CD4-positive, alpha-beta T cell treated with Interleukin-10 for 1 hour (primary cell): ENCODE measurements at places on chromosomes 4 and X.

DNA sequence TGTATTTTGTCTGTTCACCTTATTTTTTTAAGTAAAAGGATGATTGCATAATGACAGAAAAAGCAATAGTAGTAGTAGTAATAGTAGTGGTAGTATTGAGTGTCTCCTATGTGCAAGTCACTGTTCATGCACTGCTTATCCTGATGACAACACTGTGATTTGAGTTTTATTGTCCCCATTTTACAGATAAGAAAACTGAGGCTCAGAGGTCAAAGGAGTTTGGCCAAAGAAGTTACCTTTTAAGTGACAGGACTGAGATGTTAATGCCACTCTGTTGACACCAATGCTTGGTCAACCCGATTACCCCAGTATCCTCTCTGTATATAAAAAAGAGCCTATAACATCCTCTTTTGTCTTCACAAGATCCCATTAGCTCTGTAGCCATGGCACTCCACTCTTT is 100.5 kb upstream of the FRMPD3 start:
- DNase-seq = no peak

DNA sequence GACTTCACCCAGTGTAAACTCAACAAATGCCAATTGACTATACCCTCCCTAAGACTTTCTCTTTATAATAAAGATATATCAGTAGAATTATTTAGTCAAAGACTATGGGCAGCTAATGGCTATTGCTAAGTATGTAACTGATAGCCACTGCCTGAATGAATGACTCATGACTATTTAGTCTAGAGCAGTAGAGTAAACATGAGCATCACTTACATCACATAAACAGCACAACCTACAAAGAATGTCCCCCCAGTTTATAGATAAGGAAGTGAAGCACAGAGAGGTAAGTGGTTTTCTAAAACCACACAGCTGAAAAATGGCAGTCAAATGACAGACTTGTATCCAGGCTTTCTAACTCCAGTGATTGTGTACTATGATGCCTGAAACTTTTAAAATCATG is 507.0 kb downstream of the PPARGC1A start:
- no peak for DNase-seq

DNA sequence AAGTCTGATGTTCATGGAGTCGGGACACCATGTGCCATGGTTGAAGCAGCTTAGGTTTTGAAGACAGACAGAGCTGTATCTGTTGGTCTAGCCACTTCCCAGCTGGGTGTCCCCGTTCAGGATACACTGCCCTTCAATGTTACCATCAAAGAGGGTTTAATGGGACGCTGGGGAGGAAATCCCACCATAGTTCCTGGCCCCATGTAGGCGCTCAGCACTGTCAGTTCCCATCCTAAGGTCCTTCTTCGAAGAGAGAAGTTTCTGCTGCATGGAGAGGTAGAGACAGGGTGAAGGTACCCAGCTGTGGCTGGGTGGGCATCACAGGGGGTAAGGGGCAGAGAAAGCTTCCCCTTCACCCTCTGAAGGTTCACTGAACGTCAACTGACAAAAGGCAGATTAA is 3.7 kb downstream of the MGST2 start:
- DNase-seq = no peak

DNA sequence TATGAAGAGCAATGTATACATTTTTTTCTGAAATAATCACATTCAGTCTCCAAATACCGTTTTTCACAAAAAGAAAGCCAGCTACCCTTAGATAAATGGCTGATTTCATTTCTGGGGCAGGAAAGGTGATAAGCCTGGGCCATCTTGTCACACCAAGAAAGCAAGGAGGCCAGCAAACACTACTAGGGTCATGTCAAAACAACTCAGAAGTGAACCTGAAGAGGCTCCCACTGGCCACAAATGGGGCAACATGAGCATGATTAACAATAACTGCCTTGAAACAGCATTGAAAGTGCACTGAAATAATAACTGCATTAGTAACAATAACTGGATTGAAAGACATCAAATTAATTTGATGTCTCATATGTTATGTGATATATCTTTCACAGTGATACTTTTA is 39.3 kb downstream of the SH3KBP1 start:
- DNase-seq = no peak

DNA sequence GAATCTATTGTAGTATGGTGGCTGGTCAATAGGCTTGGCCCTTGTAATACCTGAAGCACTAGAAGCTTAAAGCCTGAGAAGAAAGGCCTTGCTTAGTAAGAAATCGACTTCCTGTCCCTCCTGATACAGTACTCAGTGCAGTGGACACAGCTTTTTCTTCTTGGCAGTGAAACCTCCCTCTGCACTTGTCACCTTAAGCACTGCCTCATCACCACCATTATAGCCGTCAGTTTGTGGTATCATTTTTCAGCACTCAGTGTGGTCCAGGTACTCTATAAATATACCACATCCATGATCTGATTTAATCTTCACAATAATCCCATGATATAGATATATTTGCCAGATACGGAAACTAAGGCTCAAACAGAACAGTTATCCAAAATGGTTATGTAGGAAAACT is 75.2 kb downstream of the PALLD start:
- no peak for DNase-seq

DNA sequence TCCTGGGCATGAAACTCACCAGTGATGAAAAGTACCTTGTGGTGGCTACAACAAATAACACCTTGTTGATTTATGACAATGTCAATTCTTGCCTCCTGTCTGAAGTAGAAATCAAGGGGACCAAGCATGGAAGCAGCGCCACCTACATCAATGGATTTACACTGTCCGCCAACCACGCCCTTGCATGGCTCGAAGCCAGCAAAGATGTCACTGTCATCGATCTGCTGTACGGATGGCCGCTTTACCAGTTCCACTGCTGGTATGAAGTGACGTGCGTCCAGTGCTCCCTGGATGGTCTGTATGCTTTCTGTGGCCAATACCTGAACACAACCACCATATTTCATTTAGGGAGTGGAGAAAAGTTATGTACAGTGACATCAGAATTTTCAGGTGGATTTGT is 200.5 kb downstream of the NWD2 start:
- no peak for DNase-seq

DNA sequence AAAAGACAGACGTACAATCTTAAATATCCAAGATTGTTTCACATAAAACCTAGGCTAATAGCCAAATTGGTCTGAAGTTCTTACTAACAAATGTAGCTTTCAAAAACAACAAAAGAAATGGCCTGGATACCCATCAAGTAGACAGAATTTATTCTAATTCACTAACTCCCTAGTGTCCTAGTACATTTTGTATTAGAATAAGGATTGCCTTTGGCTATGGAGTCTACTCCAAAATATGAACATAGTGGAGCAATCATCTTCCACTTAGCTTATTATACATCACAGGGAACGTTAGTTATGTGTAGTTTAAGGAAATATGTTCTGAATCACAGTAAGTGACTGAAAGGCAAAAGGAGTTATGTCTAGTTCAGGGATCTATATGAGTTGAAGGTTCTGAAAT is 81.7 kb downstream of the MAPK10 start:
- DNase-seq = no peak

- DNase-seq = no peak
Observed at GRCh38 chrX:20373063-20373462, 106.4 kb upstream of the RPS6KA3 start.

GRCh38 chr4:124737619-124738018 is 25.1 kb upstream of the ANKRD50 start:
- DNase-seq = no peak

DNA sequence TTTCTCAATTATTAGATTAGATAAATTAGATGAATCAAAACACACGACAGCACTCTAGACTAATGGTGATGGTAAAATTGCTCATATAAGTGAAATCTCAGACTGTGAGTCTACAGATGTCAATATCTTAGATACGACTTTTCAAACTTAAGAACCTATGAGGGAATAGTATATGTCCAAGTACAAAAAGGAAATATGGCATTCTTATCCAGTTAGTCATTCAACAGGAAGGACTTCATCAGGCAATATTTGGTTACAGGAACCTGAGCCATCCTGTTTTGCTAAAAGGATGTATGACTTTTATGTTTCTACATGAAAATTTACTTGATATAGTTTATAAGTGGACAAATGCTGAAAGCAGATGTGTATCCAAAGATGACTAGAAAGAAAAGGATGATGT is 107.0 kb downstream of the CT47B1 start:
- DNase-seq = no peak

DNA sequence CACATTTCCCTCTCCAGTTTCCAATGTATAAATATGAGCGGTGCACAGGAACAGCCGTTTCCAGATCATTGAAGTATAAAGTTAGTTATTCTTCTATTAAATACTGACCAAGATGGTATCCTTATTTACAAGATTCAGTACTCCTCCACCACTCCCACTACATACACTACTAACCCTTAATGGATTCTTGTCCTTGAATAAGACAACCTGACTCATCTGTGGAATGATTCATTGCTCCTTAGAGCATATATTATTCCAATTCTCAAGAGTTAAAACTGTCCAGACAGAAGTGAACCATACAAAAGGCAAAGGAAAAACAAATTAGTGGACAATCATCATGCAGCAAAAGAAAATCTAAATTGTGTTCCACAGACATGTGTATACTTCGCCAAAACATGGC is 373.3 kb downstream of the IDS start:
- DNase-seq = no peak

DNA sequence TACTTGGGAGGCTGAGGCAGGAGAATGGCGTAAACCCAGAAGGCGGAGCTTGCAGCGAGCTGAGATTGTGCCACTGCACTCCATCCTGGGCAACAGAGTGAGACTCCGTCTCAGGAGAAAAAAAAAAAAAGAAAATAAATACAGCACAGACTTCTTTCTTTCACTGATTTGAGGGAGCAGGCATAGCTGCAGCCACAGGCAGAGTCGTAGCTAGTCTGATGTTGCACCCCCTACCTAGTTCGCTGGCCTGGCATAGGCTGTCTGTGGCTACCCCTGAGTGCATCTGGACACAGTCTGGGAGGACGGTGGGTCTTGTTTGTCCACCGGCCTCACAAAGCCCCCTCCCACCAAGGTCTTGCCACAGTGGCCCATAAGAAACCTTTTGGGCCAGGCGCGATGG is 21.4 kb downstream of the IL3RA start:
- DNase-seq = no peak
